Activated T-cell treated with anti-CD3 and anti-CD28 coated beads, Interleukin-2, amount 50 U/mL, for 72 hours (primary cell): ENCODE measurements at places on chromosomes 2 and 18.

GRCh38 chr2:206387808-206388207, 55.5 kb upstream of the ADAM23 start:
- DNase-seq, result no peak

GRCh38 chr2:212523756-212524155, 14.8 kb downstream of the ERBB4 start:
- DNase-seq, result no peak

- DNase-seq, result no peak
These were observed 190.4 kb upstream of the STK17B start for GRCh38 chr2:196361606-196362326.

- DNase-seq, result no peak
These were observed 57.2 kb downstream of the CYBRD1 start for GRCh38 chr2:171579481-171579880.

DNA sequence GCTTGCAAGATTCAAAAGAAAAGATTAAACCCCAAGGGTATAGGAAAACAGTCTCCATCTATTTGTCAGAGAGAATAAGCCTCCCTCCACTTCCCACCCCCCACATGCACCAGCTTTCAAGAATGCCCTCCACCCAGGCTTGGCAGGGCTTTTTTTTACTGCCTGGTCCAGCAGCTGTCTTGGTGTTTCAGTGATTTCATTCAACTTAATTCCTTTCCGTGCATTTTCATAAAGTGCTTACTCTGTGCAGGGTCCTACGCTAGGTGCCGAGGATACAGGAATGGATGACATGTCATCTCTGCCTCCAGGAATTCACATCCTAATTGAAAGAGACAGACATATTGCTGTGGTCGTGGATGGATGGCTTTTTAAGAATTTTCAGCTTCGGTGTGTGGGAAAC, 117.9 kb downstream of the LRATD1 start:
- DNase-seq, result no peak

DNA sequence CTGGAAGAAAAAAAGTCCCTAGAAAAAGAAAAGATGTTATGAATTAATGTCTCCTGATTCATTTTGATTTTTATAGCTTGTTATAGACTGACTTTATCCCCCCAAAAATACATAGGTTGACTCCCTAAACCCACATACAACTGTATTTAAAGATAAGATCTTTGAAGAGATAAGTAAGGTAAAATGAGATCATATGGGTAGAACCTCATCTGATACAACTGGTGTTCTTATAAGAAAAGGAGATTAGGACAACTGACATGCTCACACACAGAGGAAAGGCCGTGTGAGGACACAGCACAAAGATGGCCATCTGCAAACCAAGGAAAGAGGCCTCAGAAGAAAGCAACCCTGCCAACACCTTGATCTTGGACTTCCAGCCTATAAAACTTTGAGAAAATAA, 117.5 kb downstream of the CD226 start:
- DNase-seq, result no peak

DNA sequence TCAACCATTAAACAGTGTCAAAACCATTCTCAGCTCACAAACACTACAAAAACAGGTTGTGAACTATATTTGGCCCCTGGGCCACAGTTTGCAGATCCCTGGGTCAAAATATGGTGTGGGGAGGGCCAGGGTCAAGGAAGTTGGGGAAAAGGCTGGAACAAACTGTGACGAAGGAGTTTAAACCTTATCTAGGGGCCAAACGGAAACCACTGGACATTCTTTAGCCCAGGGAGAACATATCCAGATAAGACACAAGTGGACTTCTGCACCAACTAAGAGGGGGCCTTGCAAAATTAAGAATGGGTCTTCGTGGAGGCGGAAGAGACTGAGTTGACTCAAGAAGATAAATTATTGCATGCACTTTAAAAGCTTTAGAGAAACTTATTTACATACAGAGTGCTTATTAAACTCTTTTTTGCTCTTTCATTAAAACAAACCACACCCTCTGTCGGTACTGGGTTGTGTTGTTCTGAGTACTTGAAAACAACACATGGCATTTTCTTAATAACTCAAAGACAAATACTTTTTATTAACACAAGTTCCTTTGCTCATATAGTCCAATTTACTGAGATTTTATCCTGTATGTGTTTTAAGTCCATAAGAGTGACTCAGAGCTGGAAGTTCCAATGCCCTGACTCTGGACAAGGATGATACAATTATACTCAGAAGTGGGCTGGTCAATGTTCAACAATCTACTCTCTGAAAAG, 5.3 kb upstream of the ASAP2 start:
- DNase-seq, result no peak

DNA sequence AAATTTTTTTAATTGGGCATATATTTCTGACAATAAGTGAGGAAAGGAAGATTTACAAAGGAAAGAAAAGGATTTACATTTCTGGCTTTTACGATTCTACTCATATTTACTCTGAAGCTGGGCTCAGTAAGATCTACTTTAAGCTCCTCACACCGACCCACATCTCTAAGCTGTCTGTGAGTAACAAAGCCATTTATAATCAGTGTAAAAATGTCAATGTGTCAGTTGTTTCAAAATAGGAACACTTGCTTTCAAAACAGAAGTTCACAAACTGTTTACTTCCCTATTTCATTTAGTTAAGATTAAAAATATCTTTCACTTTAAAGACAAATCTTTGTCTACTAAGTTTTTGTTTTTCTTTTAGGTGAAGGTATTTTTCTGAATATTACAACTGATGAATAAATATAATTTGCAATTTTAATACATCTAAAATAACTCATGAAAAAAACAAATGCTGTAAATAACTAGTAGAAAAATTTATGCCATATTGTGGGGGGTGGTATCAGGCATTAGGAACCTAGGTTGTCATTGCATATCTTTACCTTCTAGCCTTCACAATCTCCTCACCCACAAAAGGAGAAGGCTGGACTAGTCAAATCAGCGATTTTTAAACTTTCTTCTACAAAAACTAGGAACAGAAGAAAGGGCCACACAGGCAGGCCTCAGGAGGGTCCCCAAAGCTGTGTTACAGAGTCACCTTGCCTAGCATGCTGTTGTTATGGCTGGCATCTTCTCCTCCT, 64.5 kb downstream of the TMEM131 start:
- DNase-seq, result no peak

GRCh38 chr18:79245517-79246001, 150.2 kb upstream of the NFATC1 start:
- no peak for DNase-seq

DNA sequence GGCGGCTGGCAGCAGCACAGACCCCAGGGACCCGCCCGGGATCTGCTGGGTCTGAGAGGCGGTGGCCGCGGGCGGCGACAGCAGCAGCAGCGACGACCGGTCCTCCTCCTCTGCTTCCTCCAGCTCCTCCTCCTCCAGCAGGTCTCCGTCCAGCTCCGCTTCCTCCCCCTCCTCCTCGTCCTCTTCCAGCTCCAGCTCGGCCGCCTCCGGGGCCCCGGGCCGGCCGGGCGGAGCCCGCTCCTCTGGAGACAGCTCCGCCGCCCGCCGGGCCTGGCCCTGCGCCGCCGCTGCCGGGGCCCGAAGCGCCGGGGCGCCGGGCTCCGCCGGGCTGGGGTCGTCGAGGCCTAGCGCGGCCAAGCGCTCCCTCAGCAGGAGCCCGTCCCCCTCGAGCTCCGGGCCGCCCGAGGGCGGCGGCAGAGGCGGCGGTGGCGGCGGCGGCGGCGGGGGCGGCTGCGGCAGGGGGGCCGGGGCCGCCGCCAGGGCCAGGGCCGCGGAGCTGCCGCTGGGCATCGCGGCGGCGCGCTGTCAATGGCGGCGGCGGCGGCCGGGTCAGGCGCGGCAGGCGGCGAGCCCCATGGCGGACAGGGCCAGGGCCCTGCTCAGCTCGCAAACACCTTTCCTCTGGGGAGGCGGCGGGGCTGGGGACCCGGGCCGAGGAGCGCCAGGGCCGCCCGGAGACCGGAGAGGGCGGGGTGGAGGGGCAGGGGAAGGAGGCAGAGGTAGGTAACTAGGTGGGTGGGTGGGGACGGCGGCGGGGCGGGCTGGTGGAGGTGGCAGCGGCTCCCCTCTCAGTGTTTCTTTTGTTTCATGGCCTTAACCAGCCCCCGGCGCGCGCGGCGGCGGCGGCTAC, 445 bp downstream of the MEX3C start:
- no peak for DNase-seq

DNA sequence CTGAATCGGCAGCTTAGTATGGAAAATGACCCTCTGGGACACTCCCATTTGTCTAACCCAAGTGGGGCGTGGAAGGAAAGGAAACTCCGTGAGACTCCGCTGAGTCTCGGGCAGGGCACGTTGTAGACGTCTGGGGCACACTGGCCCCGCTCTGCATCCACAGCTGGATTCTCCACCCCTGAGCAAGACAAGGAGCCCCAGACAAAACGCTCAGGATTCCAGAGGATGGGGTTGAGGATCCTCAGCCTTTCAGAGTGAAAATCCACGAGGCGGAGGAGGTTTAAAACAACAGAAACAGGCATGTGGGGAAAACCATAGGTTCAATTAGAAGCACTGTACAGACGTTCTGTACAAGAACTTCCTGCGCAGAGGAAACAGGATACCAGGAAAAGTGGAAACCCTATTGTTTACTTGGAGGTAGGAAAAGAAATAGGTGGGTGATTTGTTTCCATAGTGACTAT, 124.9 kb upstream of the ZNF236 start:
- no peak for DNase-seq

DNA sequence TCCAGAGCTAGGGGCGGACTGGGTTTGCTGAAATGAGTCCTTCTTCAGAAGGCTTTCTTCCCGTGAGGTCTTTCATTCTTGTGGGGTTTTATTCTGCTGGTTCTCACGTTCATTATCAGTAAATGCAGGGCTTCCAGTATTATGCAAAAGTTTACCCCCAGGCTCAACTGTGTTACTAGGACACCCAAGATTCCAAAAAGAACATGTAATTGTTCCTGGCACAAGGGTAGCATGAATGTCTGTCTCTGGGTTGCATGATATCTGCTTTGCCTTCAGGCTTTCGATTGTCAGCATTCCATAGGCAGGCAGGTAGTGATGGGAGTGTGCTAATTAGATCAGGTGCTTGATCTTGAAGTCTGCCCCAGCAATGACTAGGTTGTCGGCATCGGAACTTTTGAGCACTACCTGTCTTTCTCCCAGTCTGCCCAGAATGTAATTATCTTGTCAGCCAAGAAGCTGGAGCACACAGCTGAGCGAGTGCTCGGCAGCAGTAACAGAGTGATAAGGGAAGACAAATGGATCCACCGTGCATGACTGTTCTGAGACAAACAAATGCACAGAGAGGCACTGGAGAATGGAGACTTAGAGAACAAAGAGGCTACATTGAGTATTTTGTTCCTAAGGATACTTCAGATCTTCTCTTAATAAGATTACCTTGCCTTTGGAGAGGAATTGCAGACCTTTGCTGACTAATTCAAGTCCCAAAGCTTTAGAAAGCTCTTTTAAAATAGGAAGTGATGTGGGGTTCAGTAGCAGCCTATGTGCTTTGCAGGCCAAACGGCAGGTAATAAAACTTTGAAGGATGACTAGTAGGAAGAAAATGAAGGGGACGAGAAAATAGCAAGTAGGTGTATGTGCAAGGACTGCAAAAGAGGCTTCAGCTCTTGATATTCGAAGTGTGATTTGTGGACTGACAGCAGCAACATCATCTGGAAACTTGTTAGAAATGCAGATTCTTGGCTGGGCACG, 41.9 kb downstream of the ITGB6 start:
- no peak for DNase-seq

- no peak for DNase-seq
These were observed 99.2 kb downstream of the LRP1B start for GRCh38 chr2:142031656-142032055.

- no peak for DNase-seq
These were observed 240.8 kb downstream of the TCF4 start for GRCh38 chr18:55346961-55347740.

- no peak for DNase-seq
These were observed 544.0 kb upstream of the FAM98A start for GRCh38 chr2:34143149-34143548.

GRCh38 chr2:144666032-144666431, 146.1 kb upstream of the ZEB2 start:
- DNase-seq, result no peak

GRCh38 chr2:705971-706511, 28.8 kb upstream of the TMEM18 start:
- peak; percentile 23 for DNase-seq

- DNase-seq, result no peak
These were observed 132.5 kb upstream of the ID2 start for GRCh38 chr2:8549273-8549922.

DNA sequence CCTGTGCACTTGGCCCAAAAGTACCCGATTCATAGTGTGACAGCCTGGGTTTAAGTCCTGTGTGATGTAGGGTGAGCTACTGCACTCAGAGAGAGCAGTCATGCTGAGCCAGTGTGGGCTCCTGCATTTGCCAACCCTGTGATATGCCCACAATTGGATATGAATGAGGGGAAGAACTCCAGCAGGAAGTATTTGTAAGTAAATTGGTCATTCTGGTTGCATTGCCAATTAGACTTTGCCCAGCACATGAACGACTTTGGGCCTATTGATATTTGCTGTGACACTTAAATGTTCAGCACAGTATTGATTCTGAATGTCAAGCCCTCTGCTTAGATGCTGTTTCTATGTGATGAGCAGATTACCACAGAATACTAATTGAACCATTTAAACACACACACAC, 570.9 kb downstream of the PIK3C3 start:
- no peak for DNase-seq

GRCh38 chr2:86000938-86001312, 104.8 kb downstream of the POLR1A start:
- no peak for DNase-seq

DNA sequence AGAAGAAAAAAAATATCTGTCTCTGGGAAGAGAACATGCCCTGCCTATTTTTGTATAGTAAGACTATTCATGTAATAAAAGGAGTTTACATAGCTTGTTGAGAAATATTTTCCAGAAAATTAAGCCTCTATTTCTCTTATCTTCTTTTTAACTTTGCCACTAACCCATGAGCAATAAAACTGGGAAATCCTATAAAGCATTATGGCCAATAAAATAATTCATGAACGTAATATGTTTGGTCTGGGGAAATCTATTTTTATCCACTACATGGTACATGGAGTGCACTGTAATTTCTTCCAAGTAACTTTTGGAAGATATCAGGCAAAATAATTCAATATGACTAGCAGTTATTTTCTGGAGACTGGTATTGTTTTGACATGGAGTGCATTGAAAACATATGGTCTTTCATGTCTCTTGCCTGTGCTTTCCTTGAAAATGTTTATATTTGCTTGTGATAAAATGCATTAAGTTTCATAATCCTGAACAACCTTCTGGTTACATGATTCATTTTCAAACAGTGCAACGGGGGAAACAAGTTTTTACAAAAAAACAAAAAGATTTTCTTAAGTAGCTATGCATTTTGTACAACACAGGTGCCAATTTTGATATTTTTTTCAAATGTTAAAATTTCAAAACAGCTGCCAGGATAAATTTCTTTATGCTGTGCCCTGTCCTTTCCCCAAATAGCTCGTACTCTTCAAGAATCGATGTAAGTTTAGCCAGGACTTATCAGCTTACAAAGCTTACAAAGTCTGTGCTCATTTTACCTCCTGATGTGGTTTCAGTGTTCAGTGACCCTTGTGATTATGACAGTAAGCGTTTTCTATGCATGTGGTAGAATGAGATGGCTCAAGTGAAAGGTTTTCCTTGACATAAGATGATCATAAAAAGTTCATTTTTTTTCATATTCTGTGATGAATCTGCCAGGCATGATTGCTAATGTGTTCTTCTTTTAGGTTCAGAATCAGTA, 194.5 kb downstream of the UBE2E3 start:
- DNase-seq, result no peak

- no peak for DNase-seq
These were observed 48.4 kb downstream of the MTX2 start for GRCh38 chr2:176317623-176318065.

- DNase-seq, result no peak
These were observed 166.7 kb downstream of the FHOD3 start for GRCh38 chr18:36464126-36464651.

GRCh38 chr2:241070811-241071676, 31.0 kb downstream of the MTERF4 start:
- DNase-seq, result no peak
